Natural killer cell treated with Interleukin-12 subunit alpha and Interleukin-12 subunit beta and Interleukin-15 and Interleukin-18, amount 100 ng/mL, for 72 hours (primary cell): ENCODE measurements at places on chromosomes 5 and 9.
A peak's percentile ranks its signal among the peaks of the same experiment; 100 is the strongest.

DNA sequence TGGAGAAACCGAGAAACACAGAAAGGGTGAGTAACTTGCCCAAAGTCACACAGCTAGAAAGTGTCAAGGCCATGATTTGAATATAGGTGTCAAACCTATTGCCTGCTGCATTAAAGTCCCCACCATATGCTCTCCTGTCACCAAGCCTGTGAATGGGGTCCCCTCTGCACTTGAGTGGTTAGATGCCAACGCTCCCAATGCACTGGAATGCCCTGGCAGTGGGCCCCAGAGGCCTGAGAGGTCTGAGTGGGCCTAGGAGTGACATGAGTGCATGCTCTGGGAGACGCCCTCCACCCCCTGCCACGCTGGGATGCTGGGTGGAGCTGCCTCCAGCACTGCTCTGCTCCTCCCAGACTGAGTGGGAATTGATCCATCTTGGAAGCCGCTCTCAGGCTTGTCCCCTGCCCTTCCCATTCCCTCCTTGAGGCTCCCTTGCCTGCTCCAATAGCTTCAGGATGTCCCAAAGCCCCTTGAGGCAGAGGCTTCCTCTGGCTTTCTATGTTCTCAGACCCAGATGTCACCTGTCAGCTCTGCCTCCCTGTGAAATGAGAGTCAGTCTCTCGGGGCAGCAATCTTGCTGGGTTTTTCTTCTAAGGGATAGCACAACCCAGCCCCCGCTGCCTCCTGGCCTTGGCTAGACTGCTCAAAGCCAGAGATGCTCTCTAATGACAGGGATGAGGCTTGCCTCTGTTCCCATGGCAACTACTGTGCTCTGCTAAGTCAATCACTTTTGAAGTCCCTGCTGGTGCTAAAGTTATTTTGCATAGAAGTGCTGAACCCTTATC lies 6.6 kb upstream of the ARSI start:
- no peak for DNase-seq

DNA sequence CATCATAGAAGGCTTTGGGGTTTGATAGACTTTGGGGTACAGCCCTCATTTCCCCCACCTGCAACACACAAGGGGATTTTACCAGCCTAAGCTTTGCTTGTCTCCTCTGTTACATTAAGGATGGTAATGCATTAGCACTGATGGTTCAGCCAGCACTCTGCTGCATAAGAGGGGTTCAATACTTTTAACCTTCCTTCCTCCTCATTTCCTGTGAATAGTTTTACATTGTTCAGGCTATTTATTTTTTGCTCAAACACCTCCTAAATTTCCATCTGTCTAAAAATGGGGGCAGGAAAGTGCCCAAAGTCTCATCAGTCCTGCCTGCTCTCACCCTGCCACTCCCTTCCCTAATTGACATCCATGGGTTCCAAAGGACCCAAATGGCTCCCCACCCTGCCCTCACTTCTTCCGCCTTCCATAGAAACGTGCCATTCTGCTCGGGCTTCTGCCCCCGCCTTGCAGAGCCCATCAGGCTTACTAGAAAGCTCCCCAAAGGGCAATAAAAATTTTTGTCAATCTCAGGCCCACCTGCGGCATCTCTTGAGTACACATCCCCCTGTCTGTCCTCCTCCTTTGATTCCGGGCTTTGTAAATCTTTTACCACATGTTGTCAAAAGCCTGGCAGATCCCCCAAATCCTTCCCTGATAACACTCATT lies 239.5 kb upstream of the SLC24A2 start:
- no peak for DNase-seq

DNA sequence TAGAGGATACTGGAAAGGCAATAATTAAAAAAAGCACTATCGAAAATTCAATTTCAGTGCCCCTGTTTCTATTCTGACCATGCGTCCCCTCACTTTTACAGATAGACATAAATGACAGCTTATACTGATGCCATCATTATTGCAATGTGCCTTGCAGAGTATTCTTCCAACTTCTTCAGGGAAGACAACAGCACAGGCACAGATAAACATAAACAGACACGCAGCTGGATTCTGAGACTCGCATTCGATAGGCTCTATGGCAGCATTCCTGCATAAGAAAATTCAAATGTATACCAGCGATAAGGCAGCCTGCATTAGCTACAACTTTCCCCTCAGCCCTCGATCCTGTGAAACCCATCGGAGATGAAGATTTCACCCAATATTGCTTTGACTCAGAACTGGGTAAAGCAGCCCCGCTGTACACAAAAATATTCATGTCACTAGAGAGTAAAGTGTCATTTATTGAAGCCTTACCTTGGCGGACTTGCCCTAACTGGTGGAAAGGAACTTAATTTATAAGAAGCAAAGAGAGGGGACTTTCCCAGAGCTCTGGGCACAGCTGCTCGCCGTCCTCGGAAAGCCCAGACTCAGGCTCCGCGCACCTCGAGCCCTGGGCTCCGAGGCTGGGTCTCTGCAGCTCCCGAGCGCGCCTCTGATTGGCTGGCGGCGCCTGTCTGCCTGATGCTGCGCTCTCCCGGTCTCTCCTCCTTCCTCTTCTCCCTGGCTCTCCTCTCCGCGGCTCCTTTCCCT lies at the start of gene CDH18:
Gene CDH18, minus strand, starts transcription at position 589 of the 750 bp plus-strand sequence. CDS start 149,214 bp downstream, outside the sequence.
- no peak for DNase-seq

GRCh38 chr9:96719921-96720320 lies 58.0 kb downstream of the ZNF510 start:
- DNase-seq: no peak

- no peak for DNase-seq
Observed at GRCh38 chr5:88924330-88924657, 41.3 kb upstream of the MEF2C start.

- DNase-seq: no peak
Observed at GRCh38 chr9:14097666-14098415, 216.1 kb downstream of the NFIB start.

- DNase-seq: no peak
Observed at GRCh38 chr5:97838214-97838613, 655.2 kb upstream of the RIOK2 start.

GRCh38 chr9:86116425-86116824 lies 17.1 kb upstream of the GOLM1 start:
- no peak for DNase-seq

GRCh38 chr5:97096191-97096590 lies 46.2 kb downstream of the LIX1 start:
- no peak for DNase-seq

GRCh38 chr5:132368186-132368585 lies 1.3 kb upstream of the SLC22A5 start:
- DNase-seq: no peak

GRCh38 chr9:116817762-116818161 lies 130.7 kb downstream of the TRIM32 start:
- DNase-seq: no peak

DNA sequence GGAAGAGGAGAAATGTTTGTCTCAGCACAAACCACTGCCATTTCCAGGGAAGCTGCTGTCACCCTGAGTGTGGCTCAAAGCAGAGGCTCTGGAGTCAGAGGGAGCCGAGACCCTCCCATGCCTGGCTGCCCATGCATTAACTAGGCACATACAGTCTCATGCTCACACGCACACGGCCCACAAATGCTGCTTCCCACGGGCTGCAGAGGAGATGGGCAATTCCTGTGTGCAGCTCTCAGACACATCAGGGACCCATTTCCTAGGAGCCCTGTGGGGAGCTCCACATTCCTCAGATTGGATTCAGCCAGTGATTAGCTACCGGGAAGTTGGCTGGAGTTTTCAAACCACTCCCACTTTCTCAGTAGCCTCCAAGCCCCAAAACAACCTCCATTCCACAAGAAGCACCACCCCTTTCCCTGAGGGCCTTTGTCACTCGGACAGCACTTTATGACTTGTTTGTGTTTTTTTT lies 9.1 kb upstream of the PTGES start:
- no peak for DNase-seq

DNA sequence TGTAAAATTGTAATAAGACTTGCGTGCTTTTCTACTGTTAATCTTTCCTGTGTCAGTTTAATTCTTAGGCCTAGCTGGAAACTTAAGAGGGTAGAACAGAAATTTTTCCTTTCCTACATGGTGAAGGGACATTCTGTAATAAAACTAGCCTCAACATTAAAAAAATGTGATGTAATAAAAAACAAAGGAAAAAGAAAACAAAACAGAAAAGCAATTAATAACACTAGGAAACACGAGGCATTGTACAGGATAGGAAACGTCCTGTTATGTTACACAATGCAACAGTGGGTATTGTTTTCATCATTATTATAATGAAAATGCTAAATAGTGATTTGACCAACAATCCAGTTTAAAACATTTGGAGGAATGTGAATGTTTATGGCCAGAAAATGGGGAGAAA lies 47.8 kb downstream of the FXN start:
- DNase-seq: no peak

- no peak for DNase-seq
Observed at GRCh38 chr9:123687246-123687751, 242.6 kb downstream of the DENND1A start.

DNA sequence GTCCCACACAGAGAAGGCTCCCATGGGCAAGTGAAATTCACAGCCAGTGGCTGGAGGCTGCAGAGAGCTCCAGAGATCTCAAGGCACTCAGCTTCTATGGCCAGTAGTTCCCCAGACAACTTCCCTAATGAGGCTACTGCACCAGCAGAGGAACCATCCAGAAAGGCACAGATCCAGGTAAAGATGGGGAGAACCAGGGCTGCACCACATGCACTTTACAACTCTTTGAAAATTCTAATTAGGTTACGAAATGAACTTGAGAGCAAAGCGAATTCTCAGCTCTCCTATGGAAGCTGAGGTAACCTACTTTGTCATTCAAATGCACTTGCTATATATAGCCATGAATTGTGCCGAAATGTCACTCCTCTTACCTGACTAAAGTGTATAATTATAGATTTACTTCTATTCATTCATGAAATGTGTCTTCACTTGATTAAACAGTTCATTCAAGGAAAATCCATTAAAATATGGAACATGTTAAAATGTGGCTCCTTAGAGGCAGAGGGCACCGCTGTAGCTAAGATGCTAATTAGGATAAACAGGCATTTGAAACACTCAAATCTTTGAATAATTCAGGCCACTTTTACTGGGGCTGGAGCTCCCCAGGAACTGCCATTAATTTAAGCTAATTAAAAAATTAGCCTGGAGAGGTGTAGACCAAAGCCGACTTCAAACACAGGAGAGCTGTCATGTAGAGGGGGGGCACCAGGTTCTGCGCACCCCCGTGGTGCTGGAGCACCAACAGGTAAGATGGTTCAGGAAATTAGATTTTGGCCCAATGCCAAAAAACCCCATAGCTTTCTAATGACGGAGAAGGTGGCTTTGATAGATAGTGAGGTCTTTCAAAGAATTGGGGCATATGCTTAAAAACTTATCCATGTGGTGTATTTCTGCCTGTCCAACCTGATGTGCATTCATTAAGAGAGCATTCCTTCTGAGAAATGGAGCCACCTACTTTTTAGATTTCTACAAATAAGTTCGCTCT lies 204.1 kb downstream of the GABBR2 start:
- DNase-seq: no peak

DNA sequence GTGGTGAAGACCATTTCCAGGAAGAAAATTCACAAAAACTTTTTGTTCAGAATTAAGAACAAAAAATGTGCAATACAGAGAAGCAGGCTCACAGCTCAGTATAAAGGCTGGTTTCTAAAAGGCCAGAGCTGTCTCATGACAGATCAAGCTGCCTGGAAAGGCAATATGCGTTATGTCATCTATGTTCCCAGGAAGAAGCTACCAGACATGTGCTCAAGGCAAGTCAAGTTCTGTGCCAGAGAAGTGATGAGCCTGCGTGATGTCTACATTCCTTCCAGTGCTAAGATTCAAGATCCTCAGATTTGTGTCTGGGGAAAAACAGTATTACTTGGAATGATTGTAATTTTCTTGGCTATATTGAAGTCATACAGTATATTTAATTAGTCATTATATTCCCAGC lies 104.3 kb downstream of the PDE4D start:
- no peak for DNase-seq

GRCh38 chr5:120576588-120576987 lies 112.5 kb downstream of the PRR16 start:
- no peak for DNase-seq

- DNase-seq: no peak
Observed at GRCh38 chr5:159184236-159184635, 25.1 kb downstream of the RNF145 start.

DNA sequence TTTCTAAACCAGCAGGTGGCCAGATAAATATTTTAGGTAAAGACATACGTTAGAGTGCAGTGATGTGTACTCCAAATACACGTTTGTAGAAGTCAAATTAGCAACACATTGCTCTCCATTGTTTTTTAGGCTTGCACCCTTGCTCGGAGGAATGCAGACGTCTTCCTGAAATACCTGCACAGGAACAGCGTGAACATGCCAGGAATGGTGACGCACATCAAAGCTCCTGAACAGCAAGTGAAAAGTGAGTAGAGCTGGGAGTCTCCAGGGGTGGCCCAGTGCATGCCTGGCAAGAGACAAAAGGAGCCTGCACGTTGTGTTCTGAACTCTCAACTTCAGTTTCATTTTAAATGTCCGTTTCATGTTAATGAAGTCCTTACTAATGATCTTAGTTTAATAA lies 207.5 kb upstream of the OTULINL start:
- no peak for DNase-seq

DNA sequence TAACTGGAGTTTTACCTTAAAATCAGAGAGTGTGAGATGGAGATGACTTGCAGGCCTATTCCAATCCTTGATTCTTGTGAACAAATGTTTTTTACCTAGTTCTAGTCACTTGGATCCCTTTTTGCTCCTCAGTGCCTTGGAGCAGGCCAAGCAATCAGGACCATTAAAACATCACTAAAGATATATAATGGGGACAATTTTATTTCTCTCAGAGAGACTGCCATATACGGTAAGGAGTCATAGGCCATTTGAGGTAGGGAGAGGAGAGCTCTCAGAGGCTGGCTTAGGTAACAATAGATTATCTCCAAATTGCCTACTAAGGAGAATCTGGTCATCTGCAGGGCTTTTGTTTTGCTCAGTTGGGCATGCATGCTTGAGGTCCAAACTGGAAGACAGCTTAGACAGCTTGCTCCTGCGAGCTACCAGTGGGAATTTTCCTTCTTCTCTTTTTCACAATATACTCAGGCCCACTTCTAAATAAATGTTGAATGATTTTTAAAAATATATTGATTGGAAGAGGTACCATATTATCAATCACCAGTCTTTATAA lies 44.0 kb downstream of the FREM1 start:
- no peak for DNase-seq

- peak; percentile 70 for DNase-seq
Observed at GRCh38 chr9:131731644-131732043, 8.2 kb downstream of the RAPGEF1 start.

GRCh38 chr5:110115503-110115902 lies 425.8 kb downstream of the MAN2A1 start:
- no peak for DNase-seq
